Endothelial cell (in vitro differentiated cells): ENCODE measurements at places on chromosomes 4 and X. TPM values are rescaled to one million over a fixed set of nuclear protein-coding genes. Genes with fewer than 3 reads are reported as not detected.

TMSB15C gene
- 8.6 TPM for total RNA-seq

CFP gene
- 27.5 TPM for total RNA-seq

EGF gene
- total RNA-seq, result 15.0 TPM

NSUN7 gene
- total RNA-seq, result 8.5 TPM

FOXR2 gene
- not detected for total RNA-seq

NSG1 gene
- 2.9 TPM for total RNA-seq

ABCE1 gene
- 41.7 TPM for total RNA-seq

PAK3 gene
- total RNA-seq, result 4.0 TPM

TRIM60 gene
- total RNA-seq, result not detected

GPM6B gene
- 18.8 TPM for total RNA-seq

SPANXB1 gene
- total RNA-seq, result not detected

ZFYVE28 gene
- 0.44 TPM for total RNA-seq

FGA gene
- not detected for total RNA-seq

DNAAF6 gene
- total RNA-seq, result 1.2 TPM

GASK1B gene
- 63.8 TPM for total RNA-seq

GPRIN3 gene
- total RNA-seq, result 8.9 TPM

HS6ST2 gene
- total RNA-seq, result 1.1 TPM

RGN gene
- total RNA-seq, result 0.54 TPM
